Stimulated activated CD4-positive, alpha-beta T cell treated with anti-CD3 and anti-CD28 coated beads, Interleukin-1b, Interleukin-23, amount 100 ng/mL, for 1 hour (primary cell): ENCODE measurements at places on chromosomes 7 and 10.
A peak's percentile ranks its signal among the peaks of the same experiment; 100 is the strongest.

GRCh38 chr10:68275600-68276126 lies 43.8 kb upstream of the ATOH7 start:
- DNase-seq = no peak

DNA sequence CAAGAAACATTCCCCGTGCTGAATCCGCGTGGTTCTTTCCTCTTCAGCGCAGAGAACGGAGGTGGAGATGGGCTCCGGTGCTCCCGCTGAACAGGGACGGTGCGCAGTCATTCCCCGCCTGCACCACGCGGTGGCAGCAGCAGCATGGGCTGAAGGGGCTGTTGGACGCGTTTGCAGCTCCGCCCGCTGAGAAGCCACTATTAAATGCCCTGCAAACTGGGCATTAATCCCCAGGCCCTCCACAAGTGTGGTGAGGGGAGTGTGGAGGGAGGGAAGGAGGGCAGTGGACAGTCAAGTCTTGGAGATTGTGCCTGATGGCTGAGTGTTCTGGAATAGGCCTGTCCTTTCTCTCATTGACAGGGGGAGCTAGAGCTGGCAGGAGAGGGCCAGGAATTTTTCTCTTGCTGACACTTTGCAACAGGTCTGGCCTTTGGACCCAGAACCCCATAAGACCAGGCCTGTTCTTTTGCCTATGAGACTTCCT lies 240.2 kb upstream of the INHBA start:
- DNase-seq = peak; percentile 57

- no peak for DNase-seq
Measured at GRCh38 chr10:5895804-5896203, 5.8 kb downstream of the FBH1 start.

GRCh38 chr7:101804088-101804963 lies 13.1 kb upstream of the CUX1 start:
- DNase-seq = no peak

DNA sequence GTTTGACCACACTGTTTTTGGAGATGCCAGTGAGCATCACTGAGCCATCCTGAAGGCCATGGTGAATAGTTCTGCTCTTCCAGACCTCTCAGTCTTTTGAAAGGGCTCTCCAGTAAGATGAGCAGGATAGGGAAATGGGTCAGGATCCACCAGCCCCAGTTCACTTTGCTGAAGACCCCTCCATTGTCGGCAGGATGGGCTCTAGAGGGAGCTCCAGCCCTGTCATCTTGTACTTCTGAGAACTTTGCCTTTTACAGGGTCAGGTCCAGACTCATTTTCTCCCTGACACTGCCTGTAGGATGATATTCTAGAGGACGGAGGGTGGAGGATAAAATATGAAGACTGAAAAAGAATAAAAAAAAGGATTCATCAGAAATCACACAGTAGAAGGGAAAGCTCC lies 13.1 kb downstream of the LHFPL3 start:
- DNase-seq = no peak
